ENCODE measurements at places on chromosomes 1 and 21.

DNA sequence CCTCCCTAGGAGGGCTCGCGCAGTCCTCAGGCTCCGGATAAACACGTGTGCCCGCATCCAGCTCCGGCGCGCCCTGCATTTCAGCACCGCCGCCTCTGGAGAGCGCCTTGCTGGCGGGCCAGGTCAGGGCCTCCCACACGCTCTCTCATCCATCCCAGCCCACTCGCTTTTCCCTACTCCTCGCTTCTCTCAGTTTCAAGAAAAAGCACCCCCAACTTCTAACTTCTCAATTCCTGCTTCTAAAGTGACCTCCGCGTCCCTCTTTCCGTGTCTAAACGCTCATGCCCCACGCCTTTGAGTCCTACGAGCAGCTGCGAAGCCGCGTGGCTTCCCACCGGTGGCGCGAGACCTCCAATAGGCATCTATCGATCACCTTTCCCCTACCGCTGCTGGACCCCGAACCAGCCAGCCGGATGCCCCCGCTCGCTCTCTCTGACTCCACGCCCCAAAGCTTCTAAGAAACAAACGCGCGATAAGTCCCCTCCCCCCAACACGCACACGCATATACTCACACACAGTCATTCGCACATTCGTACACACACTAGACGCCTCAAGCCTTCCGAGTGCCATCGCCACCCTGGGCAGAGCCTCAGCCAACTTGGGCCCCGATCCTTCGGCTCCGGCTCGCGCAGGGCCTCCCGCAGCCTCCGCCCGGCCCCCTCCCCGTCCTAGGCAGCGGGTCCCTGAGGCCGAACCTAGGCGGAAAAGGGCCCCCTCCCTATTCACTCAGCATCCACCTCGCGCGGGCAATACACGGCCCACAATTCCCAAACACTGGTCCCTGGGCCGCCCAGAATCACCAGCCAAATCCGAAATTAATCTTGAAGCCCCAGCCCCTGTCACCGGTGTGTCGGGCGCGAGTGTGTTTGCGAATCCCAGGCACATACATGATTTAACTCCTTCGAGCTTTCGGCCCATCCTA is 1.1 kb downstream of the NMNAT2 start:
- DNase-seq = peak; percentile 60

GRCh38 chr1:117020526-117021156 is 19.1 kb downstream of the CD101 start:
- no peak for DNase-seq

DNA sequence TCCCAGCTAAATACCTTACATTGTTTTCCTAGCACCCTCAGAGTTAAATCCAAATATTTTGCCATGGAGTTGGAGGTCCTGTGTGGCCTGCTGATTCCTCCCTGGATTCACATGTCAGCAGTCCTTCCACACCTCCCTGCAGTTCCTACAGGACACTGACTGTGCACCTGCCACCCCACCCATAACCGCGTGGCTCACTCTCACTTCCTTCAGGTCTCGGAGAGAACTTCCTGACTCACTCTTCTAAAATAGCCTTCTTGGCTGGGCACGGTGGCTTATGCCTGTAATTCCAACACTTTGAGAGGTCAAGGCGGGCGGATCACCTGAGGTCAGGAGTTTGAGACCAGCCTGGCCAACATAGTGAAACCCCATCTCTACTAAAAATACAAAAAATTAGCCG is 8.4 kb upstream of the CAMTA1 start:
- DNase-seq = no peak

DNA sequence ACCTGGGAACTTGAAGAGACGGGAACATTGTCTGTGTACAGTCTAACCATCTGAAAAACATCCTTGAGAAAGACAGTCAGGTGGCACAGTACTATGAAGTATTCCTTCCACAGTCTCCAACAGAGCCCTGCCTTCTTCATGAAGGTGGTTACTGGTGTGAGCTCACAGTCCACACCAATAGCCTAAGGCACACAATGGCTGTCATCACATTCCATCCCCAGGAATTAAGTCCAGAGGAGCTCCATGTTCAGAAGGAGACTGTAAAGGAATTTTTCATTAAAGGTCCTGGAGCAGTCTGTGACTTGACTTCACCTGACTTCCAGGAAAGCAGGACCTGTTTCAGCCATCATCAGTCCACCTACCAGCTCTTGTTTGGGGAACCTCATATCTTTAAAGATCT is 180.2 kb downstream of the C1orf21 start:
- DNase-seq = no peak

- no peak for DNase-seq
These were observed 1.0 kb downstream of the CORT start for GRCh38 chr1:10450836-10451235.

DNA sequence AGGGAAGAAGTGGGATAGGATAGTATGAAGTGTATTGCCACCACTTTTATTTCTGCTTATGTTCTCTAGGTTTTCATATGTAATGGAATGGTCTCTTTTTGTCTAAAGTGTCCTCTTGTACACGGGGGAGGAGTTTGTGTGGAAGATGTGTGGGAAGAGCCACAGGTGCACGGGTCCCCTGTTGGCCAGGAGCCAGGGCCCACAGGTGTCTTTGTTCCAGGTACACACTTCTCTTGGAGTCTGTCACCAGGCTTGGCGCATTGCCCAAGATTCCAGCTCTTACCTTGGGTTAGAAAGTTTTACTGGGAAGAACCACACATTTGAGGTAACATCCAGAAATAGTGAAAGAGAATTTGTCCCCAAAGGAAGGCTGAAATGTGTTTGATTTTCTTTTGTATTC is 10.5 kb downstream of the TENT5C start:
- DNase-seq = peak; percentile 87

DNA sequence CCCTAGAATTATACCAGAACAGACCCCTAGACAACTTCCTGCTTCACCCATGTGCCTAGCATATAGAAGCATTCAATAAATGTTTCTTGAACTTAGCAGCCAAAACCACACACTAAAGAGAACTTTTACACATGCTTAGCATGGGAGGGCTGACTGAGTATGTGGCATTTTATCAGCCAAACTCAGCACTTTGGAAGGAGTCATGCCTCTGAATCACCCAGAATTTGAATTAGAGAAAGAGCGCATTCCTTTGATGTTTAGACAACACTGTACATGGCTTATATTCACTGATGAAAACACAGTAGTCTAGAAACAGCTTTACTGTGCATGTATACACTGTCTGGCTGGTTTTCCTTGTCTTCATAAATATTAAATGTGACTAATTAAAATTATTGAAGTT is 26.1 kb downstream of the SPAG17 start:
- DNase-seq = no peak

- DNase-seq = no peak
These were observed 20.6 kb upstream of the CENPF start for GRCh38 chr1:214582289-214582891.

- DNase-seq = no peak
These were observed 120.5 kb downstream of the UBR4 start for GRCh38 chr1:19089524-19089923.

GRCh38 chr1:55696181-55696754 is 481.1 kb upstream of the USP24 start:
- DNase-seq = no peak

DNA sequence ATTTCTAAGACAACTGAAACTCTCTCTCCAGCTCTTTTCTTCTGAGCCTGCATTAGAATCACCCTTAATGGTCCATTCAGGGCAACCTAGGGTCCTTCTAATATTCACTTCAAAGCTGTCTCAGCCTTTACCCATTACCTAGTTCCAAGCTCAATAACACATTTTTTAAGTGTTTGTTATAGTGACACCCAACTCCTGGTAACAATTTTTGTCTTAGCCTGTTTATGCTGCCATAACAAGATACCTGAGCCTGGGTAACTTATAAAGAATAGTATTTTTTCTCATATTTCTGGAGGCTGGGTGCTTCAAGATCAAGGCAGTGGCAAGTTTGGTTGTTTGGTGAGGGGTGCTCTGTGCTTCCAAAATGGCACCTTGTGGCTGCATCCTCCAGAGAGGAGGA is 531.5 kb upstream of the USP24 start:
- DNase-seq = no peak

- no peak for DNase-seq
These were observed 150.3 kb downstream of the TNFSF18 start for GRCh38 chr1:172900376-172900997.

DNA sequence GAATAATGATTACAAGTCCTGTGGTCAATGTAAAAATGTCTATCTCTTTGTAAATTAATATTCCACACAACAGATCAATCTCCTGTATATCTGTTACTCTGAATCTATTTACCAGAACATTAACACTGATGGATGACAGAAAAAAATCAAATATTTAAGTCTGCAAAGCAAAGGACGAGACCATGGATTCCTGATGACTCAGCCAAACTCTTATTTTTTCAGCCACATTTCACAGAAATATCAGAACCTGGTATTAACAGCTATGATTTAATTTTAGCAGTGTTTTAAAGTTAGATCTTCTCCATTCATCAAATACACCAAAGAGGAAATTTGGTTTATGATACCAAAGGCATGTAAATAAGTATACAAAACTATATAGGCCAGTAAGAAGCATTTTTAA is 46.1 kb downstream of the FAF1 start:
- no peak for DNase-seq

DNA sequence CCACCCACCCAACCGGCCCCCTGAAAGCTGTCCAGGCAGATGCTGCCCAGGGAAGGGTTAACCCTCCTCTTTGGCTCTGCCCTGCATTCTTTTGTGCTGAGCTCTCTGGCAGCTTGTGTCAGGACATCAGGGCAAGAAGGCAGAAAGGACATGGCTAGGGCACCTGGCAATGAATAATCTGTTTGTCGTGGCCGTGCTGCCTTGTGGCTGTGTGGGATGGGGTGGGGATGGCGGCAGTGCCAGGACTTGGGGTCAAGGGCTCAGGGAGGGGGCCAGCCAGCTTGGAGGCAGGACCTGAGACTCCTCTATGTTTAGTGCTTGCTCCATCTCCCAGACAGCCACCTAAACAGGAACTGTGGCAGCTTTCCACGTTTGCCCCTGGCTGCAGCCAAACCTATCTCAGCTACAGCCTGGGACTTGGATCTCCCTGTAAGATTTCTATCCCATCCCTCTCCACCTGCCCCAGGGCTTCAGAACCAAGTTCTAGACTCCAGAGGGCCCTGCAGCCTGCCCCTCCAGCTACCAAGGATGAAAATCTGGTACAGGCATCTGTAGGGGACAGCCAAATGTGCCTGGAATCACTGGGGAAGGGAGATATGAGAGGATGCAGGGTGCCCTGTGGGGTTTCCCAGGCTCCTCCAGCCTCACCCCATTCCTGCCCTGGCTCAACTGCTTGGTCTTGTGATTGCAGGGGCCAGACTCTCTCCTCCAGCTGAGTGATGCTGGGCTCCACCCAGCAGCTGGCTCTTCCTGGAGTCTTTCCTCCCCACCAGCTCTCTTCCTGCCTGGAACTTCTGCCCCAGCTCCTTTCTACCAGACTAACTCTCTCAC is 9.6 kb upstream of the GPR37L1 start:
- DNase-seq = no peak

- DNase-seq = no peak
These were observed 372.8 kb downstream of the PTBP2 start for GRCh38 chr1:97094247-97094972.

GRCh38 chr1:92707292-92707691 is 77.6 kb downstream of the EVI5 start:
- no peak for DNase-seq

GRCh38 chr1:179264507-179264906 is 29.1 kb upstream of the SOAT1 start:
- peak; percentile 50 for DNase-seq

- DNase-seq = no peak
These were observed 11.6 kb downstream of the ADAM30 start for GRCh38 chr1:119884711-119885110.

- DNase-seq = no peak
These were observed 10.4 kb downstream of the TRABD2B start for GRCh38 chr1:47986761-47987200.

DNA sequence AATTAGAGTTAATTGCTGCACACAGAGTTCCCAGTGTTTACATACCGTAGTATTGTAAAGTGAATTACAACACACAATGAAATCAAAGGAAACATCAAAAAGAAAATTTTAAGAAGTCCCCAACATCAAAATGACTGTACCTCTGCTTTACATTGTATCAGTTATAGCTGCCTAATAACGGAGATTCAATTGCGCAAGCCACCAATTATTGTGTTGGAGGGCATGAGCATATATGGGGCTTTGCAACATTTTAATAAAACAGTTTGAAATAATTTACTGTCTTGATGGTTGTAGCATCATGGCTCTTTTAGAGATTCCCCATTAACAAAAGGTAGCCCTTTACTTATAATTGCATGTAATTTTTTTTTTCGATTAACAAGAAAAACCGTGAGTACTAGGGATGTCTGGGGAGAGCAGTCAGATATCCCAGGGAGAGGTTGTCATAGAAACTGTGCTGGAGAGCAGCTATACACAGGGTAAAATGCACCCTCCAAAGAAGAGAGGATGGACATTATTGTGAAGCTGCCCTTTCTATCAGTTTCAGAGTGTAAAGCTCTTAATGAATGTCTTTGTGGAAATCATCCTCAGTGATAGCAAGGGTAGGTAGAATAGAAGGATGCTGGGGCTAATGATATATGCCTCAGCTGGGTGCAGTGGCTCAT is 55.9 kb upstream of the BTG3 start:
- no peak for DNase-seq

- DNase-seq = no peak
These were observed 17.6 kb downstream of the FAM20B start for GRCh38 chr1:179043266-179043665.

DNA sequence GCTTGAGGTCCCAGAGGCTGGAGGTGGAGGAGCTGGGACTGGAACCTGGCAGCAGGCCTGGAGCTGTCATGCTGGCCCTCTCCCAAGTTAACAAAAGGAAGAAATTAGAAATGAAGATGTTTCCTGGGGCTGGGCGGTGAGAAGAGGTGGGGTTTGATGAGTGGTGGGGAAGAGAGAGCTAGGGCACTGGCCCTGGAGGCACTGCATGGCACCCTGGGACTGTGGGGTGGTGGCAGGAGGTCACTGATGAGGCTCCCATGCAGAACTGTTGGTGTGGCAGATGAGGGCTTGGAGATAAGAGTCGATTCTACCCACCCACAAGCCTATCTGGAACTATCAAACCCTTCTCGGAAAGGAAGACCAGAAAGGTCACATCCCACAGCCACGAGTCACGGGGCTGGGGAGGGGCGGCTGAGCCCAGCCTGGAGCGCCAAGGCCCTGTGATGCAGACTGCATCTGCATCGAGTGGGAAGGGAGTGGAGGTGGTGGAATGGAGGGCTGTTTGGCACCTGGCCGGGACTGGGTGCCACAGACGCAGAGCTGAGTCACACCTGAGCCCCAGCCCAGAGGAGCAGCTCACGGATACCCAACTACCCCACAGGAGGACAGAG is 29.4 kb downstream of the MRPL37 start:
- peak; percentile 29 for DNase-seq

DNA sequence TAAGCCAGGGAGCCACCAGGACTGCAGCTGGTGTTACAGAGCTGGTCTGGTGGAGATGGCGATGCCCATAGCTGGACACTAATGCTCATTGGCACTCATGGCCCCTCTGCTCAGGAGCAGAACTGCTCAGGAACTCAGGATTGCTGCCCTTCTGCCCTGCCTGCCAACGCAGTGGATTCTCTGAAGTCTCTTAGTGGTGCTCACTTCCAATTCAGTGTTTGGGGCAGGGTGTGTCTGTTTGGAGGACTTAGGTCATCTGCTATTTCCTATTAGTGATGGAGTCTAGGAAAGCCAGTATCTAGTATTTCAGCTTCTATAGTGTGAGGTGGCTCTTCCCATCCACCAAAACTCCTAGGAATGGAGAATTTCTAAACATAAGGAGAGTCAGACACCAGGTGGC is 29.1 kb downstream of the S100A10 start:
- no peak for DNase-seq

Measured in pancreas (tissue), 10 donors.